Progenitor cell of endocrine pancreas (in vitro differentiated cells): ENCODE measurements at places on chromosomes 1 and 21. TPM values are rescaled to one million over a fixed set of nuclear protein-coding genes. Genes with fewer than 3 reads are reported as not detected.

GRCh38 chr1:43509740-43510375 lies 20.8 kb upstream of the PTPRF start:
- no peaks in the 10 kb centered on the region for H3K27me3 ChIP-seq
- no peaks in the 10 kb centered on the region for H3K36me3 ChIP-seq
- no peak overlapping the region for H3K27ac ChIP-seq
- no peak overlapping the region for H3K4me3 ChIP-seq
- DNase-seq, result no peak

DNA sequence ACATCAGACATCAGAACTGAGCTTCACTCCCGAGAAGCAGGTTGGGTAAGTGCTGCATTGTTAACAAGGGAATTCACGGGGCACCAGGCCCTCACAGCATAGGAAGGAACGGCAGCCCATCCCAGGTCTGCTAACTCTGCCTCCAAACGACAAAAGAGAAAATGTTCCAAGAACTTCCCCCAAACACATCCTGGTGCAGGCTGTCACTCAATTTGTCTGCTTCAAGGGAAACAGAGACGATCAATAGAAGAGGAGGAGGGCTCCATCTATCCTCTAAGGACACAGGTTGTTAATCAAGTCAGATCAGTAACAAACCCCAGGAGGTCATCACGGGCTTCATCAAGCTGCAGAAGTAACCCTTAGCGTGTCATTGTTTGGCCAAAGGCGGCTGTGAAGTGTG lies 3.5 kb upstream of the TSPEAR start:
- no peak overlapping the region for H3K4me3 ChIP-seq
- H3K36me3 ChIP-seq, result no peaks in the 10 kb centered on the region
- no peak for DNase-seq
- H3K4me1 ChIP-seq, result peaks cover 9% of the 10 kb centered on the region

DNA sequence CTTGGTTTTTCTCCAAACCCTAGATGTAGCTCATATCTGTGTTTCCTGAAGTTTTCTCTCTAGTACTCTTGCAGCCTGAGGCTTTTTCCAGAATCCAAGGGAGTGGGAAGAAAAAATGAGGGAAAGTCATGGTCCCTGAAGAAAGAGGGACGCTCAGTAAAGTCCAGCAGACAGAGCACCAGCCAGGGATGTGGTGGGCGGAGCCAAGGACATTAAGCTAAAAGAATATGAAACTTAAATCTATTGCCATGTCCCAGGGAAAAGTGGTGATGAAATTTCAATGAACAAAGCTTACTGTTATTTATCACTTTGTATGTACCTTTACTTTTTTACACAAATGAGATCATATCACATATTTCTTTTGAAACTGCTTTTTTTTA lies 430.2 kb downstream of the USP25 start:
- H3K4me3 ChIP-seq, result no peak overlapping the region
- H3K36me3 ChIP-seq, result no peaks in the 10 kb centered on the region
- no peak overlapping the region for H3K27ac ChIP-seq
- no peak for DNase-seq

SMPDL3B gene
- 18.5 and 19.0 TPM in 2 replicates for total RNA-seq

EXTL1 gene
- 3.6 and 4.1 TPM in 2 replicates for total RNA-seq
